ENCODE measurements at places on chromosomes 6 and 20.

- H3K4me3 ChIP-seq: no peak overlapping the region
- no peak overlapping the region for H3K27ac ChIP-seq
- no peaks in the 10 kb centered on the region for H3K27me3 ChIP-seq
- DNase-seq: no peak
Measured at GRCh38 chr6:149359440-149359839, 40.6 kb upstream of the SUMO4 start.

DNA sequence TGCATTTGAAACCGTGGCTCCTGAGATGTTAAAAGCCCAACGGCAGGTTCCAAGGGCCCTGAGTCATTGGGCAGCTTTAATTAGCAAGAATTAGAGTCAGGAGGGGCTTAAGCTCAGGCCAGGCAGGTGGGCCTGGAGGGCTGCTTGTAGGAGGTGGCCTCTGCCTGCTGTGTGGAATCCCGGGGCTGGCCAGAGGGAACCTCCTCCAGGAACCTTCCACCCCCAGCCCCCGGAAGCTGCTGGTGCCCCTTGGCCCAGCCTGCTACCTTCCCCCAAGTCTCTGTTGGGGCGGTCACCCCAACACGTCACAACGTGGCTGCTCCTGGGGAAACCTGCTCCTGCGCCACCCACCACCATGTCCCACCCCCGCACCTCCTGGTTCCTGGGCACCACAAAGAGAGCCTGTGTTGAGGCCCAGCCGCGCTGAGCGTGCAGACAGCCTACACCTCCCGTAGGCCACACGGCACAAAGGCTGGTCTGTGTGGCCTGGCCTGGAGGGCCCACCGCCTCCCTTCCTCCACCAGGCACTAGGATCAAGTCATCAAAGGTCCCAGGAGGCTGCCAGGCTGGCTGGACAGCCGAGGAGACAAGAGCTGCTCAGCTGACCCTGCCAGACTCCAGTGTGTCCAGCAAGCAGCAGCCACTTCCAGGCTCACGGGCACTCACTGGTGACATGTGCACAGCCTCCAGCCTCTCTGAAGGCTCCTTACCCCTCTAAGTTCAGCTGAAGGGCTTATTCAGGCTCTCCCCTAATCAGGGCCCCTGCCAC lies 86.3 kb downstream of the SNX5 start:
- DNase-seq: no peak
- H3K36me3 ChIP-seq: no peaks in the 10 kb centered on the region
- no peak overlapping the region for H3K4me3 ChIP-seq
- no peak overlapping the region for H3K27ac ChIP-seq
- no peaks in the 10 kb centered on the region for H3K4me1 ChIP-seq

- no peak for DNase-seq
- no peaks in the 10 kb centered on the region for H3K4me1 ChIP-seq
- H3K27ac ChIP-seq: no peak overlapping the region
- no peaks in the 10 kb centered on the region for H3K36me3 ChIP-seq
- H3K4me3 ChIP-seq: no peak overlapping the region
Measured at GRCh38 chr6:79127660-79128059, 49.6 kb upstream of the PHIP start.

DNA sequence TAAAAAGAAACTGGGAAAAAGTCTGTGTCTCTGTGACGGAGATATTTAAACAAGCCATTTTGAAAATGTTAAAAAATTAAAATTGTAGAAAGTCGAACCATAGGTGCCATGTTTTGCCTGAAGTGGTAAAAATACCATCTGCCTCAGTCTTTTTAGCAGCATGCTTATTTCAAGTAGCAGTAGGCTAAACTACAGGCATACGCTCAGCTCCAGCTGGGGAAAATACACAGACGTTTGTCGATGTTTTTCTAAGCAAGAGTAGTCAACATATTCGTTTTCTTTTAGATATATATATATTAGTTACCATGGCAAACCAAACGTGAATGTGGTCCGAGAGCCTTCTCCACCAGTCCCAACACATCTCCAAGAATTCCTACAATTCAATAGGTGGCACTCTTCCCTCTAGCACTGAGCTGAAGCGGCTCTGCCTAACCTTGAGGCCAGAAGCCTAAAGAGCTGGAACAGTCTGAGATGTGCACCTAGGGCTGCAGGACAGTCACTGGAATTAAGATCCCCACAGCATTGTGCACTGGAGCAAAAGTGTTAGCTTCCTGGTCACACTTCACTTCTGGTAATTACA lies 70.2 kb upstream of the BEND3 start:
- H3K4me1 ChIP-seq: no peaks in the 10 kb centered on the region
- no peaks in the 10 kb centered on the region for H3K27me3 ChIP-seq
- DNase-seq: no peak
- H3K36me3 ChIP-seq: no peaks in the 10 kb centered on the region
- no peak overlapping the region for H3K27ac ChIP-seq
- no peak overlapping the region for H3K4me3 ChIP-seq

DNA sequence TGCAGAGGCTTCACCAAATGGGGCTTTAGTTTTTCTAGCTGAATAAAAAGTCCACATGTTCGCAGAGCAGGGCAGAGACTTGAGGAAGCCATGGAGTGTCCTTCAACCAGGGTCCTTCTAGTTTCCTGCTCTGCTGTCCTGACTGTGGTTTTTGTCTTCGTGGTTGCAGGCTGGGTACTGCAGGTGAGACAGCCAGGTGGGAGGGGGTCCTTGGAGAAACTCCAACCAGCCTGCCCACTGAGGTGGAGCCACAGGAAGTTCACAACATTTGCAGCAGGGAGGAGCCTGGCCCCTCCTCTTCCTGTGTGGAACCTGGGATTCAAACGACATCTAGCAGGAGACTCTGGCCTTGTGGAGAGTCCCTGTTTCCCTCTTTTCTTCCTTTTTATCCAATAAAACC lies 68.8 kb upstream of the MYLIP start:
- no peaks in the 10 kb centered on the region for H3K4me1 ChIP-seq
- no peak for DNase-seq
- H3K27me3 ChIP-seq: no peaks in the 10 kb centered on the region
- H3K4me3 ChIP-seq: no peak overlapping the region
- no peaks in the 10 kb centered on the region for H3K36me3 ChIP-seq
- H3K27ac ChIP-seq: no peak overlapping the region

GRCh38 chr20:40325006-40325568 lies 363.9 kb downstream of the MAFB start:
- no peak overlapping the region for H3K27ac ChIP-seq
- no peaks in the 10 kb centered on the region for H3K36me3 ChIP-seq
- no peaks in the 10 kb centered on the region for H3K27me3 ChIP-seq
- no peak overlapping the region for H3K4me3 ChIP-seq
- no peaks in the 10 kb centered on the region for H3K4me1 ChIP-seq

DNA sequence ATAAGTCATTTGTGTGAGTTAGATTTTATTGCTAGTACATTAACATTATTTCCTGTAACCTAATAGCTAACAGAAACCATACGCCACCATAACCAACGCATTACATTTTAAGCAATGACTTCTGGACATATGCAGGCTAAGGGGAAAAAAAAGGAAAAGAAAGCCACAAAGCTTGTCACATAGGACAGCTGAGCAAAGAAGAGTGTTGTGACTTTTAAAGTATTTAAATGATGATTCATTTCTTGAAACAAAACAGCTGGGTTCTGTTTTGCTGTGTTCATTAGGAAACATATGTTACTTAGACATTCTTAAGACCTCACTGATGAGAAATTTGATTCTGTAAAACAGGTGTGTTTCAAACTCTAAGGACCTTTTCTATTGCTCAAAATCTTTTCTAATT lies 171.4 kb downstream of the COL9A1 start:
- H3K27ac ChIP-seq: no peak overlapping the region
- no peaks in the 10 kb centered on the region for H3K27me3 ChIP-seq
- no peaks in the 10 kb centered on the region for H3K36me3 ChIP-seq
- H3K4me3 ChIP-seq: no peak overlapping the region

DNA sequence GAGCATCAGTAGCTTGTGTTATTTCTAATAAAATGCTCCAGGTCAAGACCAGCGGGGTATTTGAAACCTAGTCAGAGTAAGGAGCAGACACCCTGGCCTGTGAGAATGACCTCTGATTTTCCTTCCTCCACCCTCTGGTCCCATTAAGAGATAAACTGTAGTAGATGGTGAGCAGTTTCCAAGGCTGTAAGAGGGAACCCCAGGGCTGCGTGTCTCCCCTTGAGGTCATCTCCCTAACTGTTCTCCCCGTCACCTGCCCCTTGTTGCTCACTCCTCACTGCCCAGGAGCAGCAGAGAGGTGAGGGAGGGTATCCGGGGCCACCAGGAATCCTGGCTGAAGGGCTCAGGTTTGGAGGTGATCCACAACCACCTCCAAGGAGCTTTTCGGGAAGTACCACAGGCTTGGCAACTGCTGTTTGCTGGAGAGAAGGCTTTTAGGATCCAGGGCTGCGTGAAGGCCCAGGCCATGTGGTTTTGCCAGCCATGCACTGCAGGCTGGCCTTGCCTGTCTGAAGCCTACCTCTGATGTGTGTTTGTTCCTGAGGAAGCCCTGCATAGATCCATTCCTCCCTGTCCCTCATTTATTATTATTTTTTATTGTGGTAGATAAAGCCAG lies 62.5 kb downstream of the RREB1 start:
- peak overlapping the region; percentile 78 for H3K27ac ChIP-seq
- no peaks in the 10 kb centered on the region for H3K27me3 ChIP-seq
- DNase-seq: no peak

GRCh38 chr6:169224185-169224695 lies 29.4 kb downstream of the THBS2 start:
- peaks cover 23% of the 10 kb centered on the region for H3K4me1 ChIP-seq
- peaks cover 83% of the 10 kb centered on the region for H3K36me3 ChIP-seq
- H3K27ac ChIP-seq: peak overlapping the region; percentile 78
- no peak for DNase-seq

DNA sequence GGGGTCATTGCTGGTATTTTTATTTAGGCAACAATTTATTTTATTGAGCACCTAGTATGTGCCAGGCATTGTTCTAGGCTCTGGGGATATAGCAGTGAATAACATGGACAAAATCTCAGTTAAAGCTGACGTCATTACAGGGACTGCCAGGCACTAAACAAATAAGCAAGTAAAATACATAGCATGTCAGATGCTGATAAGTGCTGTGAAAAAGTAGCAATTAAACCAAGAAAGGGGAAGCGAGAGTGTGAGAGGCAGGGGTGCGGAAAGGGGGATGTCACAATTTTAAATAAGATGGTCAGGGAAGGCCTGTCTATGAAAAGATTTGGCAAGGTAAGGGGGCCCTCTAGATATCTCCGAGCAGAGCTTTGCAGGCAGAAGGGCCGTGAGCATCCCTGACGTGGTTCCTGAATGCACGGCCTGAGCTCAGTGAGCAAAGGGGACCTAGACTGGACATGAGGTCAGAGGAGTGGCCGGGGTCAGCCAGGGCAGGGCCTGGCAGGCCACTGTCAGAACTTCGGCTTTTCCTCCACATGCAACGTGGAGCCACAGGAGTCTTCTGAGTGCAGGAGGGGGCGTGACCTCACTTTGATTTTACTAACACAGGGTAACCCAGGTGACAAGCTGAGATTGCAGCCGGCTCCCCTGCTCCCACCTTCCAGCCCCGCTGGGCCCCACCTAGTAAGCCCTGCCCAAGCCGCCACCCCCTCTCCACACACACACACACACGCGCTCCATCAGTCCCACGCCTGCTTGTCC lies 24.2 kb upstream of the SIRPA start:
- DNase-seq: no peak
- H3K27me3 ChIP-seq: no peaks in the 10 kb centered on the region

GRCh38 chr6:105753620-105754211 lies 332.4 kb upstream of the PRDM1 start:
- no peak overlapping the region for H3K27ac ChIP-seq
- H3K4me3 ChIP-seq: no peak overlapping the region
- H3K36me3 ChIP-seq: no peaks in the 10 kb centered on the region
- H3K4me1 ChIP-seq: no peaks in the 10 kb centered on the region
- DNase-seq: no peak
- H3K27me3 ChIP-seq: no peaks in the 10 kb centered on the region

- no peaks in the 10 kb centered on the region for H3K4me1 ChIP-seq
- no peak overlapping the region for H3K27ac ChIP-seq
- no peaks in the 10 kb centered on the region for H3K27me3 ChIP-seq
Measured at GRCh38 chr6:42367353-42368011, 84.2 kb downstream of the TRERF1 start.

DNA sequence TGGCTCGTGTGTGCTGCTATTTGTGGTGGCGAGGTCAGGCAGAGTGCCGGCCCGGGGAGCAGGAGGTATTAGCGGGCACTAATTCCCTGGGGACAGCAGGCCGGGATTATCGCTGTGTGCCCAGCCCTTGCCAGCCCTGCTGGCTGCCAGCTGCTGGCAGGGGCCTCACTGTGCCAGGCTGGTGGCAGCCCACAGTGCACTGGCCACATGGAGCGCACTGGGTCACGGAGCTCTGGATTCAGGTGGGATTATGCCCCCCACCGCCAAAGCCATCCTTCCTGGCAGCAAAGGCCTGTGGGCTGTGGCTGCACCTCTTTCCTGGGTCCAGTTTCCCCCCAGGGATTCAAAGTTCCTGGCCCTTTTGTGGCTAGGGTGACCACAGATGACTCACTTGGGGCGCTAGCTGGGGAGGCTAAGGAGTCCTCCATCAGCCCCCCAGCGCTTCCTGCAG lies 59.7 kb downstream of the YTHDF1 start:
- peaks cover under 1% of the 10 kb centered on the region for H3K27me3 ChIP-seq
- no peak overlapping the region for H3K4me3 ChIP-seq
- H3K36me3 ChIP-seq: no peaks in the 10 kb centered on the region
- H3K4me1 ChIP-seq: no peaks in the 10 kb centered on the region
- H3K27ac ChIP-seq: no peak overlapping the region

GRCh38 chr6:42834056-42834455 lies 45.4 kb upstream of the RPL7L1 start:
- H3K36me3 ChIP-seq: peaks cover 18% of the 10 kb centered on the region
- no peak for DNase-seq
- H3K27ac ChIP-seq: no peak overlapping the region

DNA sequence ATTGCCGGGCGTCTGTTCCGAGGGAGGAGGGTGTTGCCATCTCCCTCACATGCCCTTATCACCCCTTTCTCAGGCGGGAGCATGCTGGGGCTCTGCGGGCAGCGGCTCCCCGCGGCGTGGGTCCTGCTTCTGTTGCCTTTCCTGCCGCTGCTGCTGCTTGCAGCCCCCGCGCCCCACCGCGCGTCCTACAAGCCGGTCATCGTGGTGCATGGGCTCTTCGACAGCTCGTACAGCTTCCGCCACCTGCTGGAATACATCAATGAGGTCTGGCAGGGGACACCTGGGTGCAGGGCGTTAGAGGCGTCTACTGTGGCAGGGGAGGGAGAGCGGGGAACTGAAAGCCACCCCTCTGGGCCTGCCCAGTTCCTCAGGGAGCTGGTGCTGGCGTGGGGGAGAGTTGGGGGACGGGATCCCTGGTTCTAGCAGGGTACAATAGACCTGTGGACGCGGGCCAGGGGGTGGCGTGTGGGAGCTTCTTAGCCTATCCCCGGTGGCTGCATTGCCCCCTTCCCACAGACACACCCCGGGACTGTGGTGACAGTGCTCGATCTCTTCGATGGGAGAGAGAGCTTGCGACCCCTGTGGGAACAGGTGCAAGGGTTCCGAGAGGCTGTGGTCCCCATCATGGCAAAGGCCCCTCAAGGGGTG lies 697 bp downstream of the PPT2 start:
- no peaks in the 10 kb centered on the region for H3K27me3 ChIP-seq
- peaks cover 47% of the 10 kb centered on the region for H3K4me1 ChIP-seq
- DNase-seq: peak; percentile 29
- H3K4me3 ChIP-seq: peak overlapping the region; percentile 94

GRCh38 chr6:35381132-35381531 lies 38.8 kb downstream of the PPARD start:
- H3K27ac ChIP-seq: no peak overlapping the region
- H3K4me1 ChIP-seq: peaks cover 35% of the 10 kb centered on the region
- H3K4me3 ChIP-seq: no peak overlapping the region
- H3K27me3 ChIP-seq: no peaks in the 10 kb centered on the region
- no peaks in the 10 kb centered on the region for H3K36me3 ChIP-seq

GRCh38 chr20:23187751-23188150 lies 101.6 kb upstream of the CD93 start:
- DNase-seq: no peak
- no peak overlapping the region for H3K27ac ChIP-seq
- H3K36me3 ChIP-seq: no peaks in the 10 kb centered on the region
- H3K4me3 ChIP-seq: no peak overlapping the region
- no peaks in the 10 kb centered on the region for H3K27me3 ChIP-seq

All from thoracic aorta (tissue), 2 donors.